ENCODE measurements at places on chromosomes 7 and 10.

DNA sequence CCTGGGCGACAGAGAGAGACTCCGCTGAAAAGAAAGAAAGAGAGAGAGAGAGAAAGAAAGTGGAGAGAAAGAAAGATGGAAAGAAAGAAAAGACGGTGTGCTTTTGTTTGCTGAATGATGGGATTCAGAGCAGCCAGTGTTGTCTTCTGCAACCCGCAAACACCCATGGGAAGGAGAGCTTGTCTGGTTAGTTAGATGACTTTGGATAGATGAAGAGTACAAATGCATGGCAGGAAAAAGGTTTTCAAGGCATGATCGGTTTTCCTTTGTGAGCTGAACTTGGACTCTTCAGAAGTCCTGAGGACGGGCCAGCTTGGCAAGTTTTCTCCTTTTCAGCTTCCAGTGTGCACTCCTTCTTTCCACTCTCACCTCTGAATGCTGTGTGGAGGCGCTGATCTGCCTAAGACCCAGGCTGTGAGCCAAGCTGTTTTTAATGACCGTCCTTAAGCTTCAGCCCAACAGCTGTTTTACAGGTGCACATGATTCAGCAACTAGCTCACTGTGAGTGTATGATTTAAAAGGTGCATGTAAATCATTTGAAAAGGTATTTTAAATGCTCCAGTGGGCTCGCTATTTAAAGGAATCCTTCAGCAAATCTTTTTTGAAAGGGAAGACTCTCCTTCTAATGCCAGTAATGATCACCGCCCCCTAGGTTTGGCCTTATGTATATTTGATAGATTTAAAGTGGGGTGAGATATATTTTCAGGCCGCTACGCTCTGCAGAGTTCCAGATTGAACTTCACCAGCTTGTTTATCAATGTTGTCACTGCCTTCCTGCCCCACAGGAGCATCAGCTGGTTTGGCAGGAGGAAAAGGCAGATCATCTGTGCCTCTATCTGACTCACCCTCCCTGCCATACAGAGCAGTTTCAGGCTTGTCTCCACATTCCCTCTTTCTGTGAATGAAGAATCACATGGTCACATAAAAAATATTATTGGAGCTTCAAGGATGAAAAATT, 115.0 kb downstream of the PLXDC2 start:
- DNase-seq = no peak

DNA sequence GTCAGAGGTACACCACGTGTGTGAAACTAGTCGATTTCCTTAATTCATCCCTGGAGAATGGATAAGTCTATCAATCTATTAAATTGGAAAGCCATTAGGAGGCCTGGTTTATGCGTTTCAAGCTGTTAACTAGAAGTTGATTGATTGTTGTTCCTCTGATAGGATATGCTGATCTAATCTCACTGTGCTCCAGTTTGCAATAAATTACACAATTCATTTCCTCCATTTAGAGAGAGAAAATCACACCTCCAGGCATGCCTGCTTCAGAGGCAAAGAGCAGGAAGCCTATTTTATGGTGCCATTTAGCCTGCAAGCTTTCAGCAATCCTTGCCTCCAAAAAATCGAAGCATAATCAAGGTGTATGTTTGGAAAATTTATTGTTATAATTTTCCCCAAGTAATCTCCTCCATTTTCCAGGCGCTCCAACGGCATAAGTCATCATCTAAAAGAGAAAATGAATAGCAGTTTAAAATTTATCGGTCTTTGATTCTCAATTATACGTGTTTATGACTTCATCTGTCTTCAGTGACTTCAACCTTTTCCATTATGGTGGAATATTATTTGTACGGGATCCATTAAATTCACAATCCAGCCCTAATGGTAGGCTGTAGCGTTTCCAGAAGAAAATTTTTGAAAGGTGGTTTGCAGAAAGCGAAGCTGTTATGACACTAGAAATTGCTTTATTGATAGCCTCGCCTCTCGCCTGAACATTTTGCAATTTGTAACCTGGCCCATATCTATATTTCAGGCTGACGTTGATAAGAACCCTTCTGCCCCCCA, 42.9 kb upstream of the HMX3 start:
- DNase-seq = no peak

GRCh38 chr10:16987976-16988610, 141.5 kb downstream of the CUBN start:
- DNase-seq = no peak

DNA sequence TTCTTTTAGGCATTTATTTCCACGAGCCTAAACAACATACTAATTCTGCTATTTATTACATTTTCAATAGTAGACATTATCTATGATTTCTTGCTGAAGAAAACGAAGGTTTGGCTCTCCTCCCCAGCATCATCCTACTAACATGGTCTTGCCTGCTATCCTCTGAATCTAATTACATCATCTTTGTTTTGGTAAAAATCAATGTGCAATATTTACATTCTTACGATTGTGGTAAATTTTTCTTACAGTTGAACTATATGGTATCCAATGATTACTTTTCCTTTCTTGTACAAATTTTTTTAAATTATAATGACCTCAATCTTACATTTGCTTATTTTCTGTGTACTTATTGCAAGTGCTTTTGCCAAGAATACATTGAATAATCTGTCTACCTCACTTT, 7.0 kb upstream of the CALD1 start:
- no peak for DNase-seq

GRCh38 chr7:25169683-25170082, 44.6 kb upstream of the CYCS start:
- no peak for DNase-seq

- DNase-seq = no peak
Measured at GRCh38 chr10:131860311-131860710, 40.5 kb upstream of the PPP2R2D start.

GRCh38 chr10:116254422-116255155, 18.4 kb downstream of the GFRA1 start:
- DNase-seq = no peak

Measured in CD8-positive, alpha-beta T cell (primary cell).